ENCODE measurements at places on chromosomes 1 and 21. TPM values are rescaled to one million over a fixed set of nuclear protein-coding genes. Genes with fewer than 3 reads are reported as not detected.

The YIPF1 gene
- 32.5 TPM for total RNA-seq

GRCh38 chr1:166062421-166063070, 104.3 kb downstream of the FAM78B start:
- DNase-seq, result no peak

The S100A7A gene
- not detected for total RNA-seq

DNA sequence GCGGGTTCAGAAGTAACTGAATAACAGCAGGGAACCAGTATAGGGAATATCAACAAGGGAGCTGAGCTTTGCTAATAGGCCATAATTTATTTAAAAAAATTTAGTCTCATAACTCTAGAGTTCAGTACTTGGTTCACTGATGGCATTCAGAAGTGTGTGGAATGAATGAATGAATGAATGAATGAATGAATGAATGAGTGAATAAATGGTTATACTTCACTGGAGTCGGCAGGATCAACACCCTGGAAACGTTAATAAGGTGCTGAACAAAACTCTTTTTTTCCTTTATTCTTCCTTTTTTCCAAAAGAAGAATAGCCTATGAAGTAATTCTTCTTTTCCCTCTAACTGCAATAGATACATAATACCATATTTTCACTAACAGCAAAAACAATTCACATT, 129.3 kb downstream of the SIM2 start:
- DNase-seq, result no peak

DNA sequence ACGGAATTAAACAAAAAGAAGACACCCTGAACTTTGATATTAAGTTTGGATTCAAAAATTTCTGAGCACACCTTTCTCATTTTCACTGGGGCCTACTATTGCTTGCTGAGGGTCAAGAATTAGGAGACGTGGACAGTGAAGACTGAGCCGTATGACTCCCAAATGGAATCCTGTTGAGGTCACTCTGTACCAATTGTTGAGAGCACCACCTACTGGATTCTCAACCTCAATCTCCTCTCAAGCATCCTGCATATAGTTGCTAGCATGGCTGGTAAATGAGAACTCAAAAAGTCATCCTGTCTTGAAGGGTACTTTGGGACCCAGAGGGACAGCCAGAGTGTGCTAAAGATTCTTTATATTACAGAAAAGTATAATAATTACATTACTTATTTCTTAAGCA, 20.2 kb upstream of the MTR start:
- peak; percentile 41 for DNase-seq

- no peak for DNase-seq
These were observed 313.5 kb upstream of the PLXNA2 start for GRCh38 chr1:208557723-208558094.

- DNase-seq, result no peak
These were observed 70.0 kb downstream of the PAPPA2 start for GRCh38 chr1:176533020-176533419.

- peak; percentile 28 for DNase-seq
These were observed 192.3 kb upstream of the HMCN1 start for GRCh38 chr1:185541871-185542301.

GRCh38 chr1:153929981-153930948, 7.5 kb upstream of the GATAD2B start:
- DNase-seq, result no peak

GRCh38 chr1:202805886-202806844, 2.1 kb downstream of the KDM5B start:
- DNase-seq, result no peak

- no peak for DNase-seq
These were observed 83.3 kb downstream of the ETS2 start for GRCh38 chr21:38888991-38889561.

The PADI2 gene
- total RNA-seq, result 0.12 TPM

DNA sequence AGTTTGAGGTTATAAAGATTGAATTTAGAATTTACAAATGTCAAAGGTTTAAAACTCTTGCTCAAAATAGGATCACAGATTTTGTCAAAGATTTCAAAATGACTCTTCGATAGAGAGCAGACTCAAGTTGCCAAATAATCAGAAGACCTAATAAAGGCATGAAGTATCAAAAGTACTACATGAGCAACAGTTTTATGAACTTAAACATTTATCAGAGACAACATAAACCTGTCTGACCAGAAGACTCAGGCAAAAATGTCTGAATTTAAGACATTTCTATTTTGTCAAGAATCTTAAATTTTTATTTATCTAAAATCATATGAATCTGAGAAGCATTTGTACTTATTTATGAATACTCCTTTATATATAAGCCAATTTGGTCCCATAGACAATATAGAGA, 330.9 kb downstream of the PTPRU start:
- no peak for DNase-seq

The RNU1-1 gene
- not detected for total RNA-seq

DNA sequence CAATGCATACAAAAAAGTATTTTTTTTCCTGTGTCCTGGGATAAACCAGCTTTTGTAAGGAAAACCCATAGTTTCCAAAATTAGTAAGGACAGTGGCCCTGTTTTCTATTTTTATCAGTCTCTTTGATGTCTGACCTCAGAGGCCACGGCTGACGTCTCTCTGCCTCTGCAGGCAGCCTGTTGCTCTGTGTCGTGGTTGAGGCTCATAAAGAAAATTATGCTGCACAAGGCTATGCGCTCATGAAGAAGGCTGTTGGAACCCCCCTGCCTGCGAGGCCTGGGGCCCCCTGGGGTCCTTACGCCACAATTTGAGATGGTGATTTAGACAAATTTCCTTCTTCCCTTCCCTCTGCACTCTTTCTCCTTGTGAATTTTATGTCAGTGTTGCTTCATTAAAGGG, 48.9 kb downstream of the AGPAT3 start:
- DNase-seq, result peak; percentile 21

The FBXO42 gene
- 29.2 TPM for total RNA-seq

The URB2 gene
- 6.4 TPM for total RNA-seq

DNA sequence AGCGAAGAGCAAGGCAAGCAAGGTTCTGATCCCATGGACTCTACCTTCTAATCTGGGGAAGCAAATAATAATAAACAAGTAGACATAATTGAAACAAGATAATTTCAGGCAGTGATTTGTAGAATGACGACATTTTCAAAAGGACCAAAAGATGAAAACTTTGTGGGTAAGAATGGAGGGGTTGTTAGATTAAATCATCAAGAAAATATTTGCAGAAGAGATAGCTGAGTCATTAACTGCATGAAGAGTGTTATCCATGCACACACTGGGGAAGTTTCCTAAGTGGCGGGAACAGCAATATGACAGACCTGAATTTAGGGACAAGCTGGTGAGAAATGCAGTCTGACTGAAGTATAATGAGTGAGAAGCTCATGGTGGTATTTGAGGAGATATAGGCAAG, 583.1 kb upstream of the RGS18 start:
- DNase-seq, result no peak

The MYOG gene
- total RNA-seq, result not detected

The C1orf141 gene
- total RNA-seq, result not detected

The TNFSF4 gene
- total RNA-seq, result 14.6 TPM

DNA sequence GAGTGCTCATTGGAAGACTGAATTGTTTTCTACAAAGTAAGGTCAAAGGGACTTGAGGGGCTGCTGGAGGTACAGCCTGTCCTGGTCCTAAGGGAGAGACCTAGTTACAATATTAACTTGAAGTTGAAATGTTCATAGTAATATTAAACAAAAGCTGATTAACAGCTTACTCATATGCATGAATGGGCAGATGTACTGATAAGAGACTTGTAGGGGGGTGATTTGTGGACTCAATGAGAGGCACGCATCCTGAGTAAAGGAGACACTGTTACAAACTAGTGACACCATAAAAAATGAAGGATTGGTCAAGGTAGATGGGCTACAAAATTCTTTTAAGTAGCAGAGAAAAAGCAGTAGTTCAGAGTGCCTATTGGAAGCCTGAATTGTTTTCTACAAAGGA, 2.7 kb downstream of the HSD11B1 start:
- DNase-seq, result peak; percentile 56

The RSBN1 gene
- total RNA-seq, result 12.4 TPM

DNA sequence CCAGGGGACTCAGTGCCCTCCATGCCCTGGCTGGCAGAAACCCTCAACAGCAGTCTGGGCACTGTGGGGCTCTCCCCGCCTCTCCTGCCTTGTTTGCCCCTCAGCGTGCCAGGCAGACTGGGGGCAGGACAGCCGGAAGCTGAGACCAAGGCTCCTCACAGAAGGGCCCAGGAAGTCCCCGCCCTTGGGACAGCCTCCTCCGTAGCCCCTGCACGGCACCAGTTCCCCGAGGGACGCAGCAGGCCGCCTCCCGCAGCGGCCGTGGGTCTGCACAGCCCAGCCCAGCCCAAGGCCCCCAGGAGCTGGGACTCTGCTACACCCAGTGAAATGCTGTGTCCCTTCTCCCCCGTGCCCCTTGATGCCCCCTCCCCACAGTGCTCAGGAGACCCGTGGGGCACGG, 2.8 kb upstream of the TAS1R3 start:
- DNase-seq, result no peak

The AIRE gene
- not detected for total RNA-seq

GRCh38 chr1:68938051-68938666, 441.3 kb upstream of the DEPDC1 start:
- DNase-seq, result no peak

DNA sequence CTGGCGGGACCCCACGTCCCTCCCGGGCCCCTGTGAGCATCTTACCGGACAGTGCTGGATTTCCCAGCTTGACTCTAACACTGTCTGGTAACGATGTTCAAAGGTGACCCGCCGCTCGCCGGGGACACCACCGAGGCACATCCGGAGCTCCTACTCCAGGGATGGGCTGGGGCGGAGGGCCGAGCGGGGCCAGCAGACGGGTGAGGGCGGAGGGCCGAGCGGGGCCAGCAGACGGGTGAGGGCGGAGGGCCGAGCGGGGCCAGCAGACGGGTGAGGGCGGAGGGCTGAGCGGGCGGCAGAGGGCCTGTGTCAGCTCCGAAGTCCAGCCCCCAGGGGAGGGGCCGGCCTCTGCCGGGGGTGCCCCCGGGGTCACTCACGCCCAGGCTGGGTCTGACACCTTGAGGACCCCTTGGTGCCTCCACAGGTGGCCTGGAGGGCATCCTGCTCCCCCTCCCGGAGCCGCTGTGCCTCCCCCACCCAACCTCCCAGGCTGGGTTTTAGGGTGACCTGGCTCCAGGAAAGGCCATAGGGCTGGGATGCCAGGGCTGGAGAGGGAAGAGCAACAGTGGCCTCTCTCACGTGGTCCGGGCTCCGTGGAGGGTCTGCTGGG, 5.7 kb upstream of the TTLL10 start:
- DNase-seq, result no peak

DNA sequence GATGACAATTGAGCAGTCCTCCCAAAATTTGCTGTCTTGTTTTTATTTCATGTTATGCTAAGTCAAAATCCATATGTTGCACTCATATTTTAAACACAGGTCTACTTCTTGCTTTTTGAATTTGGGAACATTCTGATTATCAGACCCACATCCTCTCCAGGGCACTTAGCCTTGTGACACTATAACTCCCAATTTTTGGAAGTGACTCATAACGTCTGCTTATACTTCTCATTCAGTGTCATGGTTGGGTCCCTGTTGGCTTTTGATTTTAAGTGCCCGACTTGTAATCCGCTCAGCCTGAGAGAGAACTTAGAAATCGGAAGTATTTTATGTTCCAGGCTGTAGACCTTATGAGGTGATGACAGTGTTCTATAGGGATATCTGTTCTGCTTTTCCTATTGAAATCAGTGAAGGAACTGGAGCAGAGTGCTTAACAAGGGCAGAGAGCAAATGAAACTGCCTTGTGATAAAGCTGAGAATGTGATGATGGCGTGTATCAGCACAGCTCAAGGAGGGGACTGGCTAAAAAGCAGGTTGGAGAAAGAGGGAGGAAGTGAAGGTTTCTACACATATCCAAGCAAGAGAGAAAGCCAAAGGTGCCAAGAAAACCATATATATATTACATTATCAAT, 136.0 kb downstream of the HLX start:
- peak; percentile 9 for DNase-seq

GRCh38 chr1:33563699-33564098, 91.3 kb downstream of the ZSCAN20 start:
- DNase-seq, result no peak

Measured in M059J (cell line).